ENCODE measurements at places on chromosomes 5 and 9.

GRCh38 chr5:93578813-93579691 lies 2.0 kb downstream of the NR2F1-AS1 start:
- no peak for DNase-seq

GRCh38 chr5:120538644-120539043 lies 74.5 kb downstream of the PRR16 start:
- no peak for DNase-seq

- no peak for DNase-seq
Observed at GRCh38 chr9:29740518-29740917, 2167.2 kb upstream of the C9orf72 start.

DNA sequence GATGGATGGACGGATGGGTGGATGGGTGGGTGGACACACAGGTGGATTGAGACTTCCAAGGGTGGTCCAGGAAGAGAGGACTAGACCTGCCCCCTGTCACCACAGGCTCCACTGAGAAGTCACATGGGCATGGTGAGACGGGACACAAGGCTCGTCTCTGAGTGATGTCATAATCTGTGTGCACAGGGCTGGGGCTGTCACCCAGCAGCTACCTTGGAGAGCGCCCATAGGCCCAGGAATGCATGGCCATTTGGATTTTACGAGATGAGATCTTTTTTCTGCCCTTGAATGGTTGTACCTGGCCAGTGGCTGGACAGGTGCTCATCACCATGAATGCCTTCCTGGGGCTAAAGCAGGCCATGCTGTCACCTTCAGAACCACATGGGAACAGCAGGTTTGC lies 3.1 kb downstream of the OLFM1 start:
- DNase-seq = no peak

DNA sequence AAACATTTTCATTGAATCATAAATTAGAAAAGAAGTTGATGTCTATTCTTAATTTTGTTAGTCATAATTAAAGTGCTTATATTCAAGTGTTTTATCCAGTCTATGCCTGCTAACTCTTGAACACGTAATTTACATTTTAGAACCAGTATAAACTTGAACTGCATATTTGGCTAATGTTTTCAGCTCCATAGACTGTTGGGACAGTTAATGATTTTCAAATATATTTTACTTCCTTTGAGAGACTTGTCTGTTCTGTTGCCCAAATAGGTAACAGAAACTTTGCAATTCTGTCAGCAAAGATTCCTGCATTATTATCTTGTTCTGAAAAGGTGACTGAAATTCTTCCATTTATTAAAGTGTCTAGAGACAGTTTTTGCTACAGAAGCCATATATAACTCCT lies 7.8 kb downstream of the ITGA2 start:
- no peak for DNase-seq

DNA sequence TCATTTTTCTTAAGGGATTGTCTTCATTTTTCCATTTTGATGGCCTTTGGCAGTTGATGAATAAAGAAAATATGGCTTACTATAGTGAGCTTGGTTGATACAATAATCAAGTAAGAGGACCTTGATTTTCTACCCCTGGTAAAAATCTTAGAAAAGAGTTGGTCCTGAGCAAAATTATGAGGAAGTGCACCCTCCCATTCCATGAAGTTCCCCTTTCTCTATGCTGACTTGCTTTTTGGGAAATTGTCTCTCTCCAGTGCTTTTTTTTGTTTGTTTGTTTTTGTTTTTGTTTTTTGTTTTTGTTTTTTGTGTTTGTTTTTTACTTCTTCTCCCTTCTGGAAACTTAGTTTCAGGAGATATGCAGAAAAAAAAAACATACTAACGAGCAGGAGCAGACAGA lies 449.2 kb upstream of the ACTBL2 start:
- DNase-seq = no peak

- DNase-seq = no peak
Observed at GRCh38 chr9:76744336-76744735, 19.9 kb upstream of the PCA3 start.

DNA sequence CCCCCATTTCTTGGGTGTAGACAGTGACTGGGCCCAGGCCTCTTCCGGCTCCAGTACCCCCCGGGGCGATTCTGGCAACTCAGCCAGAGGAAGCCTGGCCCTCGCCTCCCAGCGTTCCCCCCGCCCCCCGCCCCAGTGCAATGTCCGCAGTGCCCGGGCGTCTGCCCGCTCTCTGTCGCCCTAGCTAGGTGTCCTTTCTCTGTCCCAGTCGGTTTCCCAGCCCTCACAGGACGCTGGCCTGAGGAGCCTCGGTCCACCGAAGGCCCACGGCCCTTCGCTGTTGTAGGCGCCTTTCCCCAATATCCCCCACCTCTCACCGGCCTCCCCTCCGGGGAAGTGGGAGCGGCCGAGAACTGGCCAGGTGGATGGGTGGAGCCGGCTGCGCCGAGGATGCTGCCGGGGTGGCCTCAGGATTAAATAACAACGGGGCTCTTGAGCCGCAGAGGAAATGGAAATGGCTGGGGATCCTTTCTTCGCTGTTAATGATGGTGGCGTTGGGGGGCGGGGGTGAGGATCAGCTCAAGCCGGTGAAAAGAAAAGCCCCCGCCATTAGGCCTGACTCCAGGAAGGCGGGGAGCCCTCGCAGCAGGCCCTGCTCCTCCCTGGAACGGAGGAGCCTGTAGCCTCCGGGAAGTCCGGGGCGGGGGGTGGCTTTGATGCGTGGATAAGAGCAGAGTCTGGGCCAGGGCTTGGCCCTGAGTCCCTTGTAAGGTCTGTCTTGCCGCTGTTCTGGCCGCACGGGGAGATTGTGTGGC lies 1.1 kb upstream of the SPRY4 start:
- DNase-seq = no peak

DNA sequence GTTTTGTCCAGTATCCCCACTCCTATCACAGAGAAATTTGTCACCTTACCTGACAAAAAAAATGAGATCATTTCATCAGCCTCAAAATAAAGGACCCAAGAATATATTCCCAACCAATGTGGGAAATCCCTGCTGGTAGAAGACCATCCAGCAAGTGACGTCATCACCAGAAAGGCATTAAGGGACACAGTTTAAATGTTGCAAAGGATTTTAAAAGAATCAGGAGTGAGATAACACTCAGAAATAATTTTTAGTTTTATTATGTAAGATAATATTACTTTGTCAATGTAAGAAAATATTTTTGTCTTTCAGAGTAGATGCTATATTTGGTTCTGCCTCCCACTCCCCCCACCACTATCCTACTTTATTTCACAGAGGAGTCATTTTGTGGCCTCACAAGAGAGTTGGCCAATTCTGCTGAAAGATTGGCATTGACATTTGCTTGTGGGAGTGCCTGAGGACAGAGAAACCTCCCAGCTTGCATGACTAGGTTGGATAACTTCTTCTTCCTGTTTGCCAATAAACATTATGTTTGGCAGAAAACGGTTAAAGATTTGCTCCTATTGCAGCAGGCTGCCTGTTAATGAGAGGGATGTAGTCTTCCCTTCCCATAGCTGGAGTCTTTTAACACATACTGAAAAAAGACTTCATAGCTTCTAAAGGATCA lies 288.6 kb upstream of the DAB2 start:
- no peak for DNase-seq

DNA sequence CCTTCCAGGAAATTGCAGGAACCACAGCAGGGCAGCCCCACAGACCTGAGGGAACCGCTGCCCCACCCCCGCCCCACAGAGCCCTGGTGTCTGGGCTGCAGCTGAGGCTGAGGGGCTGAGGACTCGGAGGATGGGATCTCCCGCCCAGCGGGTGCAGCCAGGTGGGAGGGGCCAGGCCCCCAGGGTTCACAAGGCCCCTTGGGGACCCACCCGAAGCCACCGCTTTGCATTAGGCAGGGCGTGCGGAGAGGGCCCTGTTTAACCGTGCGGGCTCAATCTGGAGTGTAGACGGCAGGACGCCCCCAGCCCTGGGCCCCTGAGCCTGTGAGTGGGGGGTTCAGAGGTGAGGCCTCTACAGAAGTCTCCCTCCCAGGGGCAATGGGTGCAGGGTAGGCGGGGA lies 10.8 kb downstream of the NOTCH1 start:
- no peak for DNase-seq

- DNase-seq = no peak
Observed at GRCh38 chr9:99474186-99474585, 252.1 kb downstream of the SEC61B start.

DNA sequence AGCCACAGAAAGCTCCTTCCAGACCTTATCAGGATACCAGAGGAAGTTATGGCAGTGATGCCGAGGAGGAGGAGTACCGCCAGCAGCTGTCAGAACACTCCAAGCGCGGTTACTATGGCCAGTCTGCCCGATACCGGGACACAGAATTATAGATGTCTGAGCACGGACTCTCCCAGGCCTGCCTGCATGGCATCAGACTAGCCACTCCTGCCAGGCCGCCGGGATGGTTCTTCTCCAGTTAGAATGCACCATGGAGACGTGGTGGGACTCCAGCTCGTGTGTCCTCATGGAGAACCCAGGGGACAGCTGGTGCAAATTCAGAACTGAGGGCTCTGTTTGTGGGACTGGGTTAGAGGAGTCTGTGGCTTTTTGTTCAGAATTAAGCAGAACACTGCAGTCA lies 70.8 kb upstream of the ENTREP1 start:
- no peak for DNase-seq

DNA sequence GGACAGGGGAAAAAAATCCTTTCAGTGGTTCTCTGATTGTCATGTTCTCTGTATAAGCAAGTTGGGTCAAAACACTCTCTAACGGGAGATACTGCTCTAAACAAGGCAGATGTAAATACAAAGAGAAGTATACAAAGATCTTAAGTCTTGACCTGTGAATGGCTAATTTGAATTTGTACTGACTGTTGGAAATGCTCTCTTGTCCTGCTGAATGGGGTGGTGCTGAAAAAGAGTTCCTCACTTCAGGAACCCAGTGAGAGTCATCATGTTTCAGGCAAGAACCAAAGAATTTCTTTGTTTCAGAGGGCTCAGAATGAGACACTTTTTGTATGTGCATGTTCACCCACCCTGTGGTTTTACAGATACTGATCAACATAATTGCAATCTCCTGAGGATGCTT lies 461.0 kb downstream of the NR2F1-AS1 start:
- DNase-seq = no peak

DNA sequence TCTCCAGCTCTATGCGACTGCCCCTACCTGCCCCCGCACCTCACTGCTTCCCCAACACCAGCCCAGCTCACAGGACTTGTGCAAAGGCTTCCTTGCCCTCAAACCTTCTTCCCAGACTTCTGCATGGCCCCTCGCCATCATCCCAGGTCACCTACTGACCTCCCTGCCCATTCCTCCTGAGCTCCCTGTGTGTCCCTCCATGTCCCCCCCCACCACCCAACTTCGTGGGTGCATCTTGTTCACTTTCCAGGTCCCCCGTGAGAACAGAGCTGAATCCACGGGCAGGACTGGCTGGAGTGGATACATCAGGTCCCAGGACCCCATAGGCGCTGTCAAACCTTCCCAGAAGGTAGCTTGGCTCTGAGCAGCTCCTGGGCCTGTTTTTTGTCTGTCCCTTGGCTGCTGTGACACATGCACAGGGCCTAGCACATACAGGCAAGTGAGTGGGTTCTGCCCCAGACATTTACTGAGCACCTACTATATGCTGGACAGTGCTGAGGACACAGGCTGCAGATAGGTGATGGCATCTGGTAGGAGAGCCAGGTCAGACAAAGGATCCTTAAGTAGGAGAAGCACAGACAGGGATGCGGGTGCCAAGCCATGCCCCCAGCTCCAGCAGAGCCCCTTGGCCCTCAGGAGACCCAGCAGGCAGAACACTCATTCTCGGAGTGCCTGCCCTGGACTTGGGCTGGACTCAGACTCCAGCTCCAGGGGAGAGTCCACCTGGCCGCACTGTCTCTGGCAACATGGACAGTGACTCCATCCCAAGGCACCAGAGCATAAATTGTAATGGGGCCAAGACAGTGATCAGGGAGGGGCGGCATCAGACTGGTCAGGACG lies 15.0 kb downstream of the NINJ1 start:
- no peak for DNase-seq

DNA sequence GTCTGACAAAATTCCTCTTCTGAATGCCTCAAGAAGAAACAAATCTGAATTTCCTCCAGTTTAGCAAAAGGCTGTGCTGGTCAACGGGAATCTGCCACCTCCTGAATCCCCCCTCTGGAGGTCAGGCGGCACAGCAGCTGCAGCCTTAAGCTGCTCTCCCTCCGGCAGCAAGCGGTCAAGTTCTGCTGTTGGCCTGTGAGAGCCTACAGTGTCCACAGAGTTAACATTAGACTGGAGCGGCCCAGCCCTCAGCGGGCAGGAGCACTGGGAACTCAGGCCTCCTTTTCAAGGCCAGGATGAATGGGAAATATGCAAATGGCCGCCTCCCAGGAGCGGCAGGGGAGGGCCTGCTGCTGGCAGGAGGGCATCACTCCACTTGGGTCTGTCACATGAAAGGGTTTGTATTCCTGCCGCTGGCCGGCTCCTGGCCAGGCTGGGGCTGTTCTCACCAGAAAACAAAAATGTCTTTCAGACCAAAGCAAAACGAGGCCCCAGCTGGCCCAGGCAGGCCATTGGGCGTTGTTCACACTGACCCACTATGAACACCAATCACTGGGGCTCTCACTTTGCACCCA lies 8.2 kb downstream of the ACSL6 start:
- DNase-seq = no peak

- no peak for DNase-seq
Observed at GRCh38 chr5:58043032-58043945, 416.6 kb downstream of the PLK2 start.

DNA sequence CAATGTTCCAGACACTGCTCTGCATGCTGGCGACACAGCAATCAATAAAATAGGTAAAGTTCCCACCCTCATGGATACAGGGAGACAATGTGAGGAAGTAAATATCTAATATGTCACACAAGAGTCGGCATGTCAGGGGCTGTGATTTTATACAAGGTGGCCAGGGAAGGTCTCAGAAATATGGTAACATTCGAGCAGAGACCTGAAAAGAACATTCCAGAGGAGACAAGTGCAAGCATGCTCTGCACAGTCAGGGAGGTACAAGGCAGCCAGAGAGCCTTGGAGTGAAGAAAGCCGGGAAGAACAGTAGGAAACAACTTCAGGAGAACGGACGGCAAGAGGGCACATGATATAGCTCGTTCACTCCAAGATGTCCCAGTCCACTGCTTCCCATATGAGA lies 89.2 kb upstream of the ZNF462 start:
- no peak for DNase-seq

GRCh38 chr9:129416821-129417539 lies 203.9 kb downstream of the C9orf50 start:
- DNase-seq = no peak

Measured in CD4-positive, alpha-beta T cell treated with Interleukin-2 at 100 ng/mL for 4 hours (primary cell).